ENCODE measurements at places on chromosomes 12 and 14.

DNA sequence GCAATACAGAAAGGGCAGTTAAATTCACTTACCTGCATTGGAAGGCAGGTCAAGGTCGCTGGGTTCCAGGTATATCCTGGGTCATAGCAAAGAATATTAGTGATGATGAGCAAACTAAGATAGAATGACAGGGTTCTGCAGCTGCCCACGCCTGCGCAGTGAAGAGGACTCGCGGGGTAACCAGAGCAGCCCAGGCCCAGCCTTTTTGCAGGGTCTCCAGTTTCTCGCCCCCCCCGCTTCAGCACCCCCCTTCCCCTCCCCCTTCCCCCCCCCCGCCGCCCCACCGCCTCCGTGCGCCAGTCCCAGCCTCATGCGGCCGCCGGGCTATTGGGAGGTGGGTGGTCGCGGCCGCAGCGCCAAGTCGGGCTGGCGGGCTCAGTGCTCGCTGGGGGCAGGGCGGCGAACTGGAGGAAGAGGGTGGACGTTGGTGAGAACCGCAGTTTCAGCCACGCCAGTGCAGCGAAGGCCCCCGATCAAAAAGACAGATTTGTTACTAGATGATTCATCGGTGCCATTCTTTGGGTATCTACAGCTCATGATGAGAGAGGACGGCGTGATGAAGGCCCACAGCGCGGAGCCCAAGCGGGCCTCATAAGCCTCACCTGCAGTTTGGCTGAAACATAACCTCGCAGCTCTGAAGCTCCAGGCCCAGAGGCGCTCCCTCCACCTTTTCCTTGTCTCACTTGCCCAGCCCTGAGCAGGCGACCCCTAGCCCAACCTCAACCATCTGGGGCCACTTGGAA lies 20.2 kb downstream of the SLC2A3 start:
- no peaks in the 10 kb centered on the region for H3K4me1 ChIP-seq
- H3K27ac ChIP-seq: no peak overlapping the region
- peaks cover 3% of the 10 kb centered on the region for H3K36me3 ChIP-seq
- no peaks in the 10 kb centered on the region for H3K27me3 ChIP-seq

- peak overlapping the region; percentile 85 for H3K27ac ChIP-seq
- H3K4me3 ChIP-seq: no peak overlapping the region
- H3K36me3 ChIP-seq: no peaks in the 10 kb centered on the region
- peaks cover 11% of the 10 kb centered on the region for H3K4me1 ChIP-seq
These were observed 615 bp upstream of the ASB8 start for GRCh38 chr12:48157889-48158370.

- DNase-seq: no peak
- no peaks in the 10 kb centered on the region for H3K4me1 ChIP-seq
- no peaks in the 10 kb centered on the region for H3K36me3 ChIP-seq
- no peaks in the 10 kb centered on the region for H3K27me3 ChIP-seq
- no peak overlapping the region for H3K4me3 ChIP-seq
- H3K27ac ChIP-seq: no peak overlapping the region
These were observed 25.5 kb downstream of the TSPAN11 start for GRCh38 chr12:30952015-30952414.

GRCh38 chr12:2752676-2753371 lies 41.9 kb upstream of the FKBP4 start:
- no peaks in the 10 kb centered on the region for H3K4me1 ChIP-seq
- no peak overlapping the region for H3K27ac ChIP-seq
- DNase-seq: peak; percentile 90
- H3K36me3 ChIP-seq: no peaks in the 10 kb centered on the region

DNA sequence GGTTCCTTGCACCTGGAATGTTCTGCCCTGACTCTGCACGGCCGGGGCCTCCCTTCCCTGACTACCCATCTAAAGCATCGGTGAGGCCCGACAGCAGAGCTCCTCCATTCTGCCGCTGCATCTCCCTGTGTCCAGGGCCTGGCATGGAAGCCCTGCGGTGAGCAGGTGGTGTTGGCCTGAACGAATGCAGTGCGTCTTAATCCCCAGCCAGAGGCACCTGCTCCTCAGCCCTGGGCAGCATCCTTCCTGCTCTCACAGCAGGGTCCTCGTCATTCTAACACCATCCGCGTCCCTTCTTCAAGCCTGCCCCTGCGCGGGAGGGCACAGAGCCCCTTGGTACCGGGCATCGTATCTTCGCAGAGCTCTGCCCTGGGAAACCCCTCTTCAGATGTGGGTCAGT lies 15.4 kb downstream of the BEGAIN start:
- H3K4me1 ChIP-seq: peaks cover 3% of the 10 kb centered on the region
- no peaks in the 10 kb centered on the region for H3K36me3 ChIP-seq
- H3K4me3 ChIP-seq: no peak overlapping the region
- DNase-seq: no peak
- no peak overlapping the region for H3K27ac ChIP-seq

DNA sequence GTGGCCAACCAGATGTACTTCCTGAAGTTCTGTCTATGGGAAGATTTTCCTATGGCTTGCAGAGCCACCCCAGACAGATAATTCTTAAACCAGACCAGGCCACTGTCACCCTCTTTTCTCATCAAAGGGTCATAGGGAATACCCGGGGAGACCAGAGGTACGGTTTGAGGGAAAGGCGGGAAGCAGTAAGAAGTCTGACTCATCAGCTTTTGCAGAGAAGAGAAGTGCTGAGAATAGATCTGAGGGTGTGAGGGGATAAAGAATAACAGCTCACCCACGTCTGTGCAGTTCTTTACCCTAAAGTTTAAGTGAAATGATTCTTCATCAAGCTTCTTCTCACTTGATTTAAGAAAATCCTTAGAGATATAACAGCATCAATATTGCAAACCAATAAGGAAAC lies 21.3 kb upstream of the POC1B start:
- no peak overlapping the region for H3K27ac ChIP-seq
- peaks cover 17% of the 10 kb centered on the region for H3K4me1 ChIP-seq
- H3K27me3 ChIP-seq: no peaks in the 10 kb centered on the region
- H3K36me3 ChIP-seq: no peaks in the 10 kb centered on the region
- H3K4me3 ChIP-seq: no peak overlapping the region

DNA sequence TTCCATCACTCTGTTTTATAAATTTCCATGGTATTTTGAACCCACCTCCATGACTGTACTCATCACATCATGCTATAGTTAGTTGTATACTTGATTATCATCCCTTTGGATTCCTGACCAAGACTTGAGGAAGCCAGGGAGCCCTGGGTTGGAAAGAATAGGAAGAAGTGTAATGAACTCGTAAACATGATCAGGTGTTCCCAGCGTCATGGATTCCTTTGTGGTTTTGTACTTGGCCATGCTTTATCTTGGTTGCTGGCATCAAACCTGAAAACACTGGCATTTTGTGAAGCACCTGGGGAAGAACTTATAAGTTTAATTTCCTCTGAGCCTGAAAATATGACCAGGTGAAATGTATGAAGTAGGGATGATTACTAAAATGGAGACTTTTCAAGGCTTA lies 76.4 kb downstream of the CHST11 start:
- H3K36me3 ChIP-seq: no peaks in the 10 kb centered on the region
- H3K4me1 ChIP-seq: no peaks in the 10 kb centered on the region
- DNase-seq: no peak
- H3K27me3 ChIP-seq: no peaks in the 10 kb centered on the region
- no peak overlapping the region for H3K4me3 ChIP-seq

DNA sequence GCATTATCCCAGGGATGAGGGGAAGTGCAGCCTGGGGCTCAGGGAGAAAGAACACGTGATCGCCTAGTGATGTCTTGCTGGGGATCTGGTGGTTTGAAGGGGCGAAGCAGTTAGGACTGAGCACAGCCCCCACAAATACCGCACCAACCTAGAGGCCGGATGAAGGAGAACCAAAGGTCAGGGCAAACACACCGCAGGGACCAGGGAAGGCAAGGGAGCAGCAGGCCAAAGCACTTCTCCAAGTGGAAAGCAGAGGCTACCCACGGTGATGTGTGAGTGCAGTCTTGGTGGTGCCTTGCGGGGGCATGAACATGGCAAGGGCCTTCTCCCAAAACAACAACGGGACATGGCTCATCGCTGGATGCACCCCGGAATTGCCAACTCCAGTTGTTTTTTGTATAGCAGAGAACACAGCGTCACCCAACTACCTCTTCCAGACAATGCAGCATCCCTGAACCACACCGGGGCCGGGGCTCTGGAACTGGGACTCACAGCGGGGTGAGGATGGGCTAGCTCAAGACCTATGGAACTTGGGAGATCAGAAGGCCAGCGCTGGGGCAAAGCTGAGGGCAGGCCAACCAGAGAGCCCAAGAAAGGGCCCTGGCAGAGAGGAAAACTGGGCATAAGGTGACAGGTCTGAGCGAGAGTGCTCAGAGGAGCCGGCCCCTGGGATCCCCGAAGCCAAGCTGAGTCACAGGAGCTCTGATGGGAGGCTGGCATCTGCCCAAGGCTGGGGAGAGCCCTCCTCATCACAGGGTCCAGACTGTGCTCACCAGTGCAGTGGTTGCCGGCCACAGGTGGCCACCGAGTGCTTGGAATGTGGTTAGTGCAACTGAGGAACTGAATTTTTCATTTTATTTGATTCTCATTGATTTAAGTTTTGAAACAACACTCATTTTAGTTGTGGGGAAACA lies 11.1 kb downstream of the GALNT16 start:
- no peaks in the 10 kb centered on the region for H3K4me1 ChIP-seq
- no peak overlapping the region for H3K4me3 ChIP-seq
- no peak for DNase-seq
- H3K27me3 ChIP-seq: no peaks in the 10 kb centered on the region
- H3K36me3 ChIP-seq: no peaks in the 10 kb centered on the region
- H3K27ac ChIP-seq: no peak overlapping the region

DNA sequence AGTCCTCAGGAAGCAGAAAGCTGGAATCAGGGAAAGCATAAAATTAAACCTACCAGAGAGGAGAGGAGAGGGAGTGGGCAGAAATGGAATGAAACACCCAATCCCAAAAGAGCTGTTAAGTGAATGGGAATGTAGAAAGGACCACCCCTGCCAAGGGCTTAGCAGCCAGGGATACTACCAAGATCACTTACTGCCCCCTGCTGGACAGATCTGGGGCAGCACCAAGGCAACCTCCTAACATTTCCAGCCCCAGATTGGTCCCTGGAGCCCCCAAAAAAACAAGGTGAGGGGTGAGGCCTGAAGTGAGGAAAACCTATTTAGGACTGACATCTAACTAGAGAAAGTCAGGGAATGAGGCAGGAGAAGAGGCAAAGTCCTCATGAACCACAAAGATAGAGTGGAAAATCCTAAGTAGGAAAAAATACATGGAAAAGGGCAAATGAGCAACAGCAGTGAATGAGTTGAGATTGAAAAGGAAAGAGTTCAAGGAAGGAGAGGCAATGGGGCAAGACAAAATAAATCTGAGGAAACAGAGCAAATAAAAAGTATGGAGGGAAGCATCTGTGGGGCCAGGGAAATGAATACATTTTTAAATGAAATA lies 11.2 kb upstream of the FKBP11 start:
- no peak overlapping the region for H3K27ac ChIP-seq
- H3K36me3 ChIP-seq: peaks cover 14% of the 10 kb centered on the region
- H3K4me3 ChIP-seq: no peak overlapping the region
- no peaks in the 10 kb centered on the region for H3K27me3 ChIP-seq

DNA sequence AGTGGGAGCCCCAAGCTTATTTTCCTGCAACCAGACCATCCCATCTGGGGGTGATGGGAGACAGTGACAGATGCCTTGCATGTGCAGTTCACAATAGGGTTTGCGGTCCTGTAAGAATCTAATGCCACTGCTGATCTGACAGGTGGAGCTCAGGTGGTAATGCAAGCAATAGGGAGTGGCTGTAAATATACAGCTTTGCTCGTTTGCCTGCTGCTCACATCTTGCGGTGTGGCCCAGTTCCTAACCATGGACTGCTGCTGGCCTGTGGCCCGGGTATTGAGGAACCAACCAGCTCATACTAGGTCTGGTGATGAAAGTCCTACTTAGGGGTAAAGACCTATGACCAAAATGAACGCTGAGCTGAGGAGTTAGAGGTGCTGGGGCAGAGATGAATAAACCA lies 36.1 kb upstream of the CCDC88C start:
- DNase-seq: no peak
- no peaks in the 10 kb centered on the region for H3K4me1 ChIP-seq
- H3K36me3 ChIP-seq: peaks cover 8% of the 10 kb centered on the region
- H3K4me3 ChIP-seq: no peak overlapping the region

- H3K27ac ChIP-seq: no peak overlapping the region
- DNase-seq: no peak
- no peaks in the 10 kb centered on the region for H3K4me1 ChIP-seq
- no peaks in the 10 kb centered on the region for H3K27me3 ChIP-seq
- no peaks in the 10 kb centered on the region for H3K36me3 ChIP-seq
These were observed 245.9 kb downstream of the ADAMTS20 start for GRCh38 chr12:43306066-43306465.

DNA sequence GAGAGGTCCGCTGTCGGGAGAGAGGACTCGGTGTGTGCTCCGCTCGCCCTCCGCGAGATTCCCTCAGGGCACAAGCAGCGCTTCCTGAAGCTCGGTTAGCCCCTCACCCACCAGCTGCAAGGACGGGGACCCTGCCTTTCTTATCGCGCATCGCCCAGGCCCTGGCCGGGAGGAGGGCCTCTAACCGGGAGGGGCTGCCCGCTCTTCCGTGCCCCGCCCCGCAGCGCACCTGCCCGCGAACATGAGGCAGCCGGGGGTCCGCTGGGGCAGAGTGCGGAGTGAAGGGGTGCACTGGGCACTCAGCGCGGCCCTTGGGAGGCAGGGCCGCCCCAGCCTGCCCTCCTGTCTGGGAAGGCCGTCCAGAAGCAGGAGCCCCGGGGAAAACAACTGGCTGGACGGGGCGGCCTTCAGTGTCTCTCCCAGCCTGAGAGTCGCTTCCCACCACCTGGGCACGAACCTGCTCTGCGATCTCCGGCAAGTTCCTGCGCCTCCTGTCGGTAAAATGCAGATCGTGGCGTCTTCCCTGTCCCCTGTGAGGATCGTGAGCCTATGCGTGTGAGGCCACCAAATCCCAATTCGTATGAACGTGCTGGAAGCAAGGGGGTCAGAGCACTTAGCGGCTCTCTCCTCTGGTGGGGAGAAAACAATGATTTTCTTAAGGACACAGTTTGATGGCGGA lies 28.0 kb upstream of the ADIPOR2 start:
- H3K36me3 ChIP-seq: no peaks in the 10 kb centered on the region
- DNase-seq: peak; percentile 71
- peak overlapping the region; percentile 47 for H3K27ac ChIP-seq
- H3K4me1 ChIP-seq: no peaks in the 10 kb centered on the region
- no peak overlapping the region for H3K4me3 ChIP-seq

DNA sequence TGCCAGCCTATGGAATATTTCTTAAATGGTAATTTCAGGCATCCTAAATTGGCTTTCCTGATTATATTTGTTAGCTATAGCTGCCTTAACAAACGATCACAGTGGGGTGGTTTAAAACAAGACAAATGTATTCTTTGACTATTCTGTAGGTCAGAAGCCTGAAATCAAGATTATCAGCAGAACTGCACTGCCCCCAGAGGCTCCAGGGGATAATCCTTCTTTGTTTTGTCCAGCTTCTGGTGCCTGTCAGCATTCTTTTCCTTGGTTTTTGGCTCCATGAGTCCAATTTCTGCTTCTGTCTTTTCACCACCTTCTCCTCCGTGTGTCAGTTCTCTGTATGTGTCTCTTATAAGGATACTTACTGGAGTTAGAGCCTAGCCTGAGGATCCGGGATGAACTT lies 1282.2 kb upstream of the USP15 start:
- H3K27me3 ChIP-seq: no peaks in the 10 kb centered on the region
- H3K27ac ChIP-seq: no peak overlapping the region
- H3K4me3 ChIP-seq: no peak overlapping the region
- peak; percentile 11 for DNase-seq

GRCh38 chr14:55772486-55772885 lies 192.5 kb downstream of the KTN1 start:
- no peaks in the 10 kb centered on the region for H3K36me3 ChIP-seq
- H3K27me3 ChIP-seq: no peaks in the 10 kb centered on the region
- DNase-seq: no peak
- H3K4me1 ChIP-seq: no peaks in the 10 kb centered on the region
- H3K4me3 ChIP-seq: no peak overlapping the region

All from lung (tissue), 17 donors.